Stimulated activated CD4-positive, alpha-beta T cell treated with anti-CD3 and anti-CD28 coated beads, Interleukin-4, amount 100 ng/mL, for 48 hours (primary cell): ENCODE measurements at places on chromosomes 12 and 14.

DNA sequence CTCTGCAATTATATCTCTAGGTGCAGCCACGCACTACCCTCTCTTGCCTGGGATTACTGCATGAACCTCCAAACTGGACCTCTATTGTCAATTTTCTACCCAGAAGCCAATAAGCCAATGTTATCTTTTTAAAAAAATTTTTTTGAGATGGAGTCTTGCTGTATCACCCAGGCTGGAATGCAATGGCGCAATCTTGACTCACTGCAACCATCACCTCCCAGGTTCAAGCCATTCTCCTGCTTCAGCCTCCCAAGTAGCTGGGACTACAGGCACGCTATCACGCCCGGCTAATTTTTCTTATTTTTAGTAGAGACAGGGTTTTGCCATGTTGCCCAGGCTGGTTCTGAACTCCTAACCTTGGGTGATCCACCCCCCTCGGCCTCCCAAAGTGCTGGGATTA, 11.2 kb upstream of the PXN start:
- DNase-seq: no peak

DNA sequence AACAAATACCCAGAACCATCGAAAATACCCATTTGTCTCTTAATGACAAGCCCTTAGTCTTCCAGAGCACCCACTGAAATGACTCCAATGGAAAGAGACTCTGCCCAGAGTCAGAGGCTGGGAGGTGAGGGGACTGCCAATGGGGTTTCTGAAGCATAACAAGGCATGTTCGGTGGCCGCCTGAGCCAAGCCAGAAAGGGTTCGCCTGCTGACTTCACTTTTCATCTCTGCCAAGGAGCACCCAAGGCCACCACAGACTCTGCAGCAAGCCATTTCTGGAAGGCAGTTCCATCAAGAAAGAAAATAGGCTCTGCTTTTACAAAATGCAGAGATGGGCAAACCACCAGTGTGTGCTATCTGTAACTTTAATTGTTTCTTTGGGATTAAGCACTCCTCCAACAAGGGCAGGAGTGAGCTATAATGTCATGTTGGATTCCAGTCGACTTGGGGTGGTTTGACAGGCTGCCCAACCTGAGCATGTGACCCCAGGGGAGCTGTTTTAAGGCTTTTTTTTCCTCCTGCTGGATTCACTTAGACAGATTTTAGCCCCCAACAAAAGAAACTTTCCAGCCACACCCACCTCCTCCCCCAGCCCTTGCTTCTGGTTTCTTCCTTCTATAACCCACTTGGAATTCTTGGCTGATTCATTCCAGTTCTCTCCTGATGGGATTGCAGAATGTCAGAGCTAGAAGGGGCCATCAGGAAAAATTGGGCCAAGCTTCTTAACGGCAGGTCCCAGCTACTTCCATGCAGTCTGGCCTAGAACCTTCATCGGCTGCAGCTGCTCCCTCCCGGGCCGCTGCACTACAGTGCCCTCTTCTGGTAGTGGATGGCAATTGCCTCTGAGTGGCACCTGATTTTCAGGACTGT, 24.1 kb downstream of the CKAP4 start:
- DNase-seq: peak; percentile 65

DNA sequence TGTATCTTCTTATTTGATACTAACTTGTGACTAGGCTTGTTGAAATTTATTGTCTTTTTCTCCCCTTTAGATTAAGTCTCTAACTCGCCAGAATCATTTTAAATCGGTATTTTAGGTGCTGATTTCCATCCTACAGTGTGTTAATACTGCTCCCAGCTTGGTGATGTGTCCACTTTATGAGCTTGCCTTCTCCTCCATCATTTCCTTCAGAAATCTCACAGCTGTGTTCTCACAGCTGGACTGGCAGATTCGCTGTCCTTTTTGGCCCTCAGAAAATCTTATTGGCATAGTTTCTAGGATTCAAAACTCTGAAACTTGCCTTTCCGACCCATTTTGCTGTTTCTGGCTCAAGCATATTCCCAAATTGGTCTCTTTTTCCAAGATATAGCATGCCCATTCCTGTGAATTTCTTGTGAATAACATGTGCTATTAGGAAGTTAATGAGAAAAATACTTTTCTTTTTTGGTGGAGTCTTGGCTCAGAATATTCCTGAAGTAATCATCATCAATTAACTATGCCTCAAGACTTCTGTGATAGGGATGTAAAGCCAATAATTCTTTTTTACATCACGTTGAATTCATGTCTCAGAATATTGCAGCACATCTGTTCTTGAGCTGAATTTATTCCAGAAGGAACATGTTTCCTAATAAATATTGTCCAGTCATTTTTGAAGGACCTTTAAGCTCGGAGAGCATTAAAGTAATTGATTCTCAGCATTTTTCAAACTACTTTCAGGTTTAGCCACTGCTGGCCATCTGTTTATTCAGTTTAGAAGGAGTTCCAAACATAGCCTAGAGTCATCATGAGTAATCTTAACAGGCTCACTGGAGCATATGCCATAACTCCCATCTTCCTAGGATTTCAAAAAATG, 50.0 kb upstream of the USP44 start:
- no peak for DNase-seq

DNA sequence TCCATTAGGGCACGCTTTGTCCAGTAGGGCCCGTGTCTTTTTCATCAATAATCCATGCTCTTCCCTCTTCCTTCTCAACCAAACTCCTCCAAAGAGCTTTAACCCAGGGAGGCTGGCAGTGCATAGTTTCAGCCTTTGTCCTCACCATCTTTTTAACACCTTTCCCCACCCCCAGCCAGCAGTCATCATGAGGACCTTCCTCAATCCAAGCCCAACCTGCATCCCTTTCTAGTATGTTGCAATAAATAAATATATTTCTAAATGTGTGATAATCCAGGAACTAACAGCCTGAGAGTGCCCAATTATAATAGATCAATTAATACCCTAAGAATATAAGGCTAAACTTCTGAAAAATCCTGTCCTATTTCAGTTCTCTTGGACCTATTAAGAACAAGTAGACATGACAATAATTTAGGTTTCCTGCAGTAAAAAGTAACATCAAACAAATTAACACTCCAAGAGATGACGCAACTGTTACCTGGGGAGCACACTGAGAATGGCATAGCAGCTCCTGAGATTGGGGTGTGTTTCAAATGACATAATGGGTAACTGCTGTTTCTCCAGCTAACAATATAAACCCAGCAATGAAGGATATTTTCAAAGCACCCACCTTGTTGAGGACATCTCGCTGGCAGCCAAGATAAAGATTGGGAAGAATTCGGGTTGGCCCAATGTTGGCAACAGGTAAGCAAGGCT, 62.6 kb downstream of the DUSP16 start:
- DNase-seq: no peak

- DNase-seq: no peak
Observed at GRCh38 chr12:104582739-104583138, 126.0 kb downstream of the CHST11 start.

- DNase-seq: no peak
Observed at GRCh38 chr12:103571286-103571685, 15.8 kb upstream of the STAB2 start.

GRCh38 chr12:130439250-130439649, 101.6 kb downstream of the PIWIL1 start:
- DNase-seq: no peak

GRCh38 chr14:42190744-42191143, 584.1 kb downstream of the LRFN5 start:
- DNase-seq: no peak

DNA sequence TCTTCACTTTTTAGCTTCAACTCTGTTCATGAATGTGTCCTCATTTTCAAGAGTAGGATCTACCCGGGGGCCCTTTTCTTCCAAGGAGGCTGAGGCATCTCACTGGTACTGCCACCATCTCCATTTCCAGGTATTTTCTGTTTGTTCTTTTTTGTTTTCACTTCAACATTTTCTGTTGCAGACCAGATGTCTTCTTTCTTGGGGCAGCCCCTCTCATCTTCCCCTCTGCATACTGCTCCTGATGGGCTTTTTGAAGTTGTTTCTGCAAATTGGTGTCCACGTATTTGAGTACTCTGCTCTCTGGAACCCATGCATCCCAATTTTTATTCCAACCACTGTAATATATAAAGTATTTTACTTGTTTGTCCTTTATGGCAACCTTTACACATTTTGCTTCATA, 66.5 kb downstream of the LRP6 start:
- DNase-seq: no peak

- DNase-seq: no peak
Observed at GRCh38 chr12:52190860-52191729, 719 bp downstream of the KRT80 start.

DNA sequence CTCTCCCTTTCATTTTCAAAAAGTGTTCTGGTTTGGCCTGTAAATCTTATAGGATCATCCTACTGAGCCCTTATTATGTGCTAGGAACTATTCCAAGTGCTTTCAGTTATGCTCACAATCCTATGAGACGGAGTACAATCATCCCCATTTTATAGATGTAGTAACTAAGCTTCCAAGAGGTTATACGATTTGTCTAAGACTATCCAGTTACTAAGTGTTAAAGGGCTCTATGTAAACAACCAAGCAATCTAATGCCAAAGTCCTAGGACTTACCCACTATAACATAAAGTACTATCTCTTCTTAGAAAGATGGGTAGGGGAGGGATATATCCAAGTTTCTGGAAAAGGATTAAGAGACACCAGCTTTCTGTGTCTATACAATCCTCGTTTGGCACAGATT, 6.7 kb downstream of the CFL2 start:
- no peak for DNase-seq

GRCh38 chr12:108525681-108526080, 10.6 kb downstream of the FICD start:
- DNase-seq: no peak

- no peak for DNase-seq
Observed at GRCh38 chr12:27995406-27995805, 22.9 kb upstream of the PTHLH start.

DNA sequence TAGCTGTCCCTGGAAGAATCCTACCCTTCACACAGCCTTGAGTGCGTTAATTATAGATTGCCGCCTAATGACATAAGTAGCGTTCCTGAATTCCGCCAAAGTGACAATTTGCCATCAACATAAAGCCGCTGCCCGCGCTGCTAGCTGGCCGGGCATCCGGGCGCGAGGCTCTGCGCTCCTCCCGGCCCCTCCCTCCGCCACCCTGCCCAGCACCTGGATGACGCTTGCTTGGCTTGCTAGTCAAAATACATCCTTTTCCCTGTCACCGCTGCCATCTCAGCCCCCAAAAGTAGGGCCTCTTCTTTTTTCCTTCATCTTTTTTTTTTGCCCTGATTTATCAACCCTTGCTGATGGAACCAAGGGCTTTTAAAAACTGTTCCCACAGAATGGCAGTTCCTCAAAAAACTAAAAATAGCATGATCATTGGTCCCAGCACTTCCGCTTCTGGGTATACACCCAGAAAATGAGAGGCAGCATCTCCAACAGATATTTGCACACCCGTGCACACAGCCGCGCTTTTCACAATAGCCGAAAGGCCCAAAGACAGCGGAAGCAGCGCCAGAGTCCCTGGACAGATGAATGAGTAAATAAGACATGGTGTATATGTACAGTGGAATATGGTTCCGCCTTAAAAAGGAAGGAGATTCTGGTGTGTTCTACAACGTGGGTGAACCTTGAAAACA, 235.2 kb downstream of the BCL11B start:
- DNase-seq: no peak

DNA sequence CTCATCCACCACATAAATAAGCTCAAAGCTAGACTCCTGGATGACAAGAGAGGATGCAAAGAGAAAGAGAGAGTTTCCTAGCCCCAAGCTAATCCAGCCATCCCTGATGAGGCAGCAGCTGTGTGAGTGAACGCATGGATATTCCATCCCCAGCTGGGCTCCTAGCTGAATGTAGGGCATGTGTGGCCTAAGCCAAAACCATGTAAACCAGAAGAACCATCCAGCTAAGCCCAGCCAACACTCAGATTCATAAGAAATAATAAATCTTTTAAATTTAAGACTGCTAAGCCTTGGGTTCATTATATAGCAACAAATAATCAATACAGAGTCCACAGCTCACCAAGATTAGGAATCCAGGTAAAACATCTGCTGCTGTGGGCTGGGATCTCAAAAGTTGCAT, 94.3 kb downstream of the TNFAIP2 start:
- no peak for DNase-seq

GRCh38 chr12:84348582-84348981, 564.0 kb downstream of the SLC6A15 start:
- DNase-seq: no peak
